Tibial nerve (tissue), 4 donors: ENCODE measurements at places on chromosomes 3 and 15. TPM values are rescaled to one million over a fixed set of nuclear protein-coding genes. Genes with fewer than 3 reads are reported as not detected.

- DNase-seq: no peak
Measured at GRCh38 chr3:87696124-87697013, 362.4 kb downstream of the CGGBP1 start.

GRCh38 chr3:45226206-45226915 lies at the start of gene TMEM158:
TSS of gene TMEM158 (minus strand) at chr3:45226287. CDS start at chr3:45226027, 260 bp downstream.
- DNase-seq: peak; percentile 74

- DNase-seq: no peak
Measured at GRCh38 chr3:37255990-37256308, 81.6 kb upstream of the LRRFIP2 start.

DNA sequence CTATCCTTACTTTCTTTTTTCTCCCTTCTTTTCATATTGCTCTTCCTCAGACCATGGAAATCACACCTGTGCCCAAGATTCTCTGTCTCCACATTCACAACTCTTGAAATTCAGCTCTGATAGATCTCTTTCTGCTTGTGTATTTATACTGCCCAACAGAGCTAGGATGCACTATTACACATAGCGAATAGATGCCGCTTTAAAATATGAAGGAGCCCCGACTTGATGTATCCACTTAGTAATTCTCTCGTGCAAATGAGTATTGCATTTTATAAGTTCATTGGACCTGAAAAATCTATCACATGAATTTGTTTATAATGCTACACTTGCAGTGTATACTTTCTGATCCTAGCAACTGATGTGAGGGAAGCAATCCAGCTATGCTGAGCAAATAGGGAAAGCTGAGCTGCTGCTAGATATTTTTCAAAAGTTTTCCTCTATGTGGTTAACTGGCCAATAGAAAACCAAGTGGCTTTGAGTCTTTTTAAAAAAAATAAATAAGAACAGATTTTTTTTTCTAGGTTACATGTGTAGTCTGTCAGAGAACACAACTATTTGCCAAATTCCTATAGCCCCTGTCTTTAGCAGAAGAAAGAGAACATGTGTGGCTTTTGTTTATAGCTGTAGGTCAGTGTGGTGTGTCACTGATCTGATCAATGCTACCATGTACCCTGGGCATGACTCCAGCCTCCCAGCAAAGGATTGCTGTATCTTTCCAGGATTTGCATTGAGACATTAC lies 64.3 kb upstream of the LEKR1 start:
- no peak for DNase-seq

Gene ANKRD63
- not detected for total RNA-seq

DNA sequence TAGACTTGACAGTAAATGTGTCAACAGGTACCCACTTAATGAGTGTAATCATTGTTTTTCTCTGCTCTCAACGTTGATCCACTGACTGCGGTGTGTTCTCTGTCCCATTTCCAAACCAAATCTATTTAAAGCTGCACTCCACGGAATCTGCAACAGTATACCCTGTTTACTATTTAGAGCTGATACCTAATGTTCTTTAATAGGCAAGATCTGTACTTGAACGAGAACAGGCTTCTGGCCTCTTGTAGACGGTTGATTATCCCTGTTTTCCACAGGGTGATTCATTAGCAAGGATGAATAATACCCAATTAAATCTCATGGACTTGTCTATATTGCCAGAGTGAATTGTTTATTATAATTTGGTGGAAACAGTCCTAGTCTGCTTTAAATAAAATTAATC lies 189.9 kb downstream of the LPP start:
- DNase-seq: no peak

DNA sequence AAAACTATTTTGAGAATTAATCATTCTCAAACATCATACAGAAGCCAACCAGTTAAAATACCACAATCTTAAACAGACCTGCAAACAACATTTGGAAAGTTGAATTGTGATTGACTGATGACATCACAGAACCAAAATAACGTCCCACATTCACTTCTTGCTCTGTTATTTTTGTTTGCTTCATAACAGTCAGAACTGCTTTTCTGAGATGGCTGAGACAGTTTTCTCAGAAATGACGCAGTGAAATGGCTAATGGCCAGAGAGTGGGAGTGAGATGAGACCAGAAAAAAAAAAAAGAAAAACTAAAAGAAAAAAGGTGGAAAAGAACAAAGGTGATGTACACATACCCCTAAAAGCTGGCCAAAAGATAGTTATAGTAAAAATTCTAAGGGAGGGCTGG lies 1061.2 kb downstream of the FHIT start:
- DNase-seq: no peak
